Pancreas (tissue), 10 donors: ENCODE measurements at places on chromosomes 2 and 18. TPM values are rescaled to one million over a fixed set of nuclear protein-coding genes. Genes with fewer than 3 reads are reported as not detected.

GRCh38 chr2:25572638-25573037, 100.7 kb downstream of the DTNB start:
- DNase-seq = no peak

DNA sequence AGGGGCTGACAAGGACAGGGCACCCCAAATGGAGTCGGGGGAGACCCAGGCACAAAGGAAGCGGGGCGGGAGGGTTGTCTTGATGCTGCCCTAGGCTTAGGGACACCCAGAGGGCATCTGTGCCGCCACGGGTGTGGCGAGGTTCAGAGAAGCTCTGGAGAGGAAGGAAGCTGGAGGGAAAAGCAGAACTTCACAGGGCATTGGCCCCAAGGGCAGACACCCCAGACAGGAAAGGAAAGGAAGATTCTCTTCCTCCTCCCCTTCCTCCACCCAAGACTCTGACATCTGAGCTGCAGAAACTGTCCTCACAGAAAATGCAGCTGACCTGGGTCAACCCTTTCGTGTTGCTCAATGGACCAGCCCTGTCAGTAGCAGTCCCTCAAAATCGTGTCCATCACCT, 25.6 kb downstream of the DNMT3A start:
- no peak for DNase-seq

DNA sequence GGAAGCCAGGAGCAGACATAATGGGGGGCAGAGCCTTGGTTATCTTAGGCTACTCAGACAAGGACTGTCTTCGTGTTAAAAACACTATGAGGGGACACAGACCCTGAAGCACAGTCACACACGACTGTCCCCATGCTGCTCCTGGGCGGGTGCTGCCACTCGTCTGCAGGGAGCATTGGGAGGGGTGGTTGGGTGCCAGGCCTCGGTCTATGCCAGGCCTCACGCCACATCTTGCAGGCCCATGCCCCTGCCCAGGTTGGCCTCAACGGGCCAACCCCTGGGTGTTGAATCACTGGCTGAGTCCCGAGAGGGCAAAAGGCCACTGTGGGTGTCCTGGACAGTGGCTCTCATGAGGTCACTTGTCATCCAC, 97.9 kb downstream of the USP40 start:
- DNase-seq = no peak

ANTXR1 gene
- total RNA-seq = 1.9 TPM

RFX8 gene
- total RNA-seq = 0.28 TPM
